H54 (cell line): ENCODE measurements at places on chromosomes 1 and 21.

GRCh38 chr21:18760247-18760646, 356.7 kb upstream of the TMPRSS15 start:
- no peak for DNase-seq

DNA sequence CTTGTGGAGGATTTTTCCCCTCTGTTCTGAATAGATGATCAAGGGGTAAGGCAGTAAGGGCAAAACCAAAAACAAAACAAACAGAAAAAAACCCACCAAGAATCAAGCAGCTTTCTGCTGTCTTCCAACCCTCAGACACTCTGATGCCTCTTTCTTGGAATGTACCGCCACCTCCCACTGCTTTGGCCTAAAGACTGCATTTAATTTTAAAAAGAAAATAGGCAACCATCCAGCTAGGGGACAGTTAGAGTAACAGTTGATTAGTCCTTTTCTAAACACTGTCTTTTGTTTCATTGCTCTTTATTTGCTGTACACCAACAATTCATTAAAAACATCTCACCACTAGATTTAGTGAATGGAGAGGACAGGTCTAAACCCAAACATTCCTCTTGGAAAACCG, 21.5 kb downstream of the WLS start:
- DNase-seq, result no peak

GRCh38 chr1:67144696-67145095, 9.9 kb upstream of the C1orf141 start:
- DNase-seq, result no peak

GRCh38 chr21:37257967-37258877, 8.9 kb downstream of the VPS26C start:
- peak; percentile 75 for DNase-seq

- DNase-seq, result no peak
Observed at GRCh38 chr1:164613176-164613575, 54.2 kb downstream of the PBX1 start.

DNA sequence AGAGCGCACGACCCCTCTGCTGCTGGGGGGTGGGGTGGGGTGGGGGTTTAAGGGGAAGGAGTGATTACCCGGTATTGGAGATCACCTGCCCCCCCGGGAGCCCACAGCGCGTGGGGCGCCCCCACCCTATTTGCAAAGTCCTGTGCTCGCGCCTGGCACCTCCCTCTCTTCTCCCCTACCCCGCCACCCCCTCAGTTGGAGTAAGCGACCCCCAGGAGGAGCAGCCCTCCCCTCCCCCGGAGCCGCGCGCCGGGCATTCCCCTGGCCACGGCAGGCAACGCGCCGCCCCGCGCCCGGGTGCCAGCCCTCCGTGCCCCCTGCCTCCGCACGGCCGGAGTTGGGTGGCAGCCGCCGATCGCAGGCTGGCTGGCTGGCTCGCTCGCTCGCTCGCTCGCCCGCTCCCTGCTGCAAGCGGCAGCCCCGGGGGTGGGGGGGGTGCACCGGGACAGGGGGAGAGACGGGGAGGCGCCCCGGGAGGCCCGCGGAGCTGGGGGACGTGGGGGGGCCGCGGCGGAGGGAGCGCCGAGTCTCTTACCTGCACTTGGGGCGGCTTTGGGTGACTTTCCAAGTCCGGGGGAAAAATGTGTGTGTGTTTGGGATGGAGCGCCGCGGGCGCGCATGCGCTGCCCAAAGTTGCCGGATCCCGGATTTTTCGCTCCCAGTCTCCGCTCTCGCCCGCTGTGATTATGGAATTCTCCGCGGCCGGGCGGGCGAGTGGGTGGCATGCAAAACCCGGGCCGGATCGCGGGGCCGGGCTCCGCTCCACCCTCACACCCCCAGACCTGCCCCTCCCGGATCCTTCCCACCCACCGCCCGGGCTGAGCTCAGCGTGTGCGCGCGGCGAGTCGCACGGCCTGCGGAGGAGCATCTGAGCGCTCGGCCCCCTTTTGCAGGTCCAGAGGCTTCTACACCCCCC, at the start of gene CASZ1:
CASZ1 (minus strand) TSS at position 618 of the 916 bp plus-strand sequence. CDS start 102,757 bp downstream, outside the sequence.
- DNase-seq, result peak; percentile 89

GRCh38 chr1:245952383-245953026, 554.6 kb downstream of the SMYD3 start:
- DNase-seq, result no peak

GRCh38 chr1:224170748-224171478, 12.1 kb upstream of the DEGS1 start:
- no peak for DNase-seq
